ENCODE measurements at places on chromosomes 5 and 9. TPM values are rescaled to one million over a fixed set of nuclear protein-coding genes. Genes with fewer than 3 reads are reported as not detected.

Gene SHC3
- total RNA-seq = 4.2 TPM

Gene LCN10
- 2.4 TPM for total RNA-seq

Gene CARD9
- 0.96 TPM for total RNA-seq

Gene ISL1
- total RNA-seq = not detected

Gene PCDHGC4
- 5.1 TPM for total RNA-seq

Gene FBP1
- total RNA-seq = 5.7 TPM

Gene TLX3
- total RNA-seq = 0.16 TPM

Gene ZBED3
- total RNA-seq = 7.0 TPM

Gene GRXCR2
- not detected for total RNA-seq

Gene PCDHGA3
- total RNA-seq = 0.92 TPM

Gene TAS2R1
- not detected for total RNA-seq

Gene NOXA1
- 4.8 TPM for total RNA-seq

Gene DOCK8
- 2.7 TPM for total RNA-seq

Gene PCDHA9
- total RNA-seq = 1.4 TPM

Gene SLC1A1
- total RNA-seq = 7.1 TPM

Gene SNCAIP
- 9.7 TPM for total RNA-seq
